ENCODE measurements at places on chromosomes 12 and 14.

DNA sequence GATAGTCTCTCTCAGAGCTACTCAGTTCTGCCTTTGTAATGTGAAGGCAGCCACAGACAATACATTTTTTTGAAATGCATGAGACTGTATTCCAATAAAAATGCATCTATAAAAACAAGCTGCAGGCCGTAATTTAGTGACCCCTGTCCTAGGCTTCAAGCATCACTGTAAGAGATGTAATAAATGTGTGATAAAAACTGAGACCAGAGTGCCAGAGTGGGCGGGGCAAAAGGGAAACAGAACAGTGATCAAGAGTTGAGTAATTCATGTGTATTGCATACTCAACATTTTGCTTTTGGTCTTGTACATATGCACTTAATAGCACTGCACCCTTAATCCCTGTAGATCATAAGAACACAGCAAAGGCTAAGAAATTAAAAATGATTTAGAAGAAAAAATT, 743.5 kb downstream of the DIO2 start:
- no peak for DNase-seq

DNA sequence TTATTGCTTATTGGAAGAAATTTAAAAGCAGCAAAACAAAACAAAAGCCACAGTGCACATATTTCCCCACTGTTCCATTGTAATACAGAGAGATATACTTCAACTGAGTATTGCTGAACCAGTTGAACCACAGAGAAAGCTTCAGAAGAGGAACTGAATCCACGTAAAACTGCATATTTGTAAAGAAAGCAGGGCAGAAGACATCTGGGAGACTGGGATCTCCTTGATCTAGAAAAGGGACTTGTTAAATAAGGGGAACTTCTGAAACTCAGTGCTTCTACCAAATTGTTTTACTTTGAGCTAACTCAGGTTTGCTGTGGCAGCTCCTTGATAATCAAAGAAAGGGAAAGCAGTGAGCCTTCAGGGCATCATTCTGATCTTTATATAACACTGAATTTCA, 411.1 kb upstream of the MDGA2 start:
- no peak for DNase-seq

- DNase-seq, result no peak
Measured at GRCh38 chr12:71639341-71639760, 24.3 kb downstream of the ZFC3H1 start.

- DNase-seq, result no peak
Measured at GRCh38 chr12:39780913-39781446, 161.4 kb upstream of the ABCD2 start.

DNA sequence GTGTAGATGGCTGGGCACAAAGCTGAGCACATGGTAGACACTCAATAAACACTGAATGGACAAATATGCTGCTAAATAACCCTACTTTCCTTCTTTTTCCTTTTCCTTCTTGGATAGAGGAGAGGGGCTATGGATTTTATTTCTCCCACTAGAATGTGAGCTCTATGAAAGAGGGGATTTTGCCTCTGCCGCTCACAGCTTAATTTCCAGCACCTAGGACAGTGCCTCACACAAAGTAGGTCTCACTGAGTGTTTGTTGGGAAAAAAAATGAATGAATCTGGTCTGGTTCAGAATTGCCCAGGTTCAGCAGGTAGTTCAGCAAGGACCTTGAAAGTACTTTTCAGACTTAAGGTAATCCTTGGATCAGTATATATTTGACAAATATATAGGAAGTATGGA, 65.5 kb downstream of the WSCD2 start:
- DNase-seq, result no peak

DNA sequence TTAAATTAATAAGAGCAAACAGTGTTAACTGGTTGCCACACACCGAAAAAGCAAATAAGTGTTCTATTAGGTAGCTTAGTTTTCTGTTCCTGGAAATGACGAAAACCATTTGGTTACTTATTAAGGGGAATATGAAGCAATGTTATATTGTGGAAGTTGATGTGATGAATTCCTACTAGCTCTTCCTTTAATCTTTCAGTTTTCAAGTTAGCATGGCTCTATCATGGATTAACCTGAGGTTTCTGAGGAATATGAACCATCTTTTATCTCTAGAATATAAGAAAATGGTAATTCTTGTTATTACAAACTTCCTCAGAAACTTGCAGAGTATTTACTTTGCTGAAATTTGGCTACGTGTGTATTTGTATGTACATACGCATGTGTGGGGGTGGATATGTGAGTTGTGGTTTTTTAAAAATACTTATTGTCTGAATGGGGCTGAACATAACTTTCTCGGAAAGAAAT, 245.7 kb downstream of the KCNC2 start:
- no peak for DNase-seq

DNA sequence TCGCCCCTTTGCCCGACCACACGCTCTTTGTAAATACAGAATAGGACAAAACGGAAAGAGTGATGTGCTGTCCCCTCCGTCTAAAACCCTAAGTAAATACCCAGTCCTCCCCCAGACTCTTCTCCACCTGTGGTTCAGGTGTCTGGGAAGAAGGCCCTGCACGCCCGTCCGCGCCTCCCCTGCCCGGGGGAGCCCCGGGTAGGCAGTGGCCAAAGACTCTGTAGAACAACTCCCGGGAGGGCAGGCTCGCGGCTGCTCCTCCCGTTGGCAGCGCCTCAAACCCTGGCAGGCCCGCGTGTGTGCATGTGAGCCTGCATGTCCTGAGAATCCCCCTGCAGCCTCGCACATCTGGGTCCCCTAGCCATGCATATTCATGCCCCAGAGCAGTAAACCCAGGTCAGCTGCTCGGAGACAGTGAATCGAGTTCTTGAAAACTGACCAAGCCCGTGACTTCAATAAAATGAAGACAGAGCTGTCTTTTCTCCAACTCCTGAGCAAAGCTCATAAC, 165.8 kb downstream of the MON2 start:
- DNase-seq, result no peak

GRCh38 chr12:116053479-116054200, 223.9 kb downstream of the MED13L start:
- no peak for DNase-seq
